ENCODE measurements at places on chromosomes 5 and 9.

- no peak for DNase-seq
These were observed 145.3 kb downstream of the MACROH2A1 start for GRCh38 chr5:135253601-135254178.

- no peak for DNase-seq
These were observed 147.2 kb downstream of the PRELID2 start for GRCh38 chr5:145687943-145688342.

DNA sequence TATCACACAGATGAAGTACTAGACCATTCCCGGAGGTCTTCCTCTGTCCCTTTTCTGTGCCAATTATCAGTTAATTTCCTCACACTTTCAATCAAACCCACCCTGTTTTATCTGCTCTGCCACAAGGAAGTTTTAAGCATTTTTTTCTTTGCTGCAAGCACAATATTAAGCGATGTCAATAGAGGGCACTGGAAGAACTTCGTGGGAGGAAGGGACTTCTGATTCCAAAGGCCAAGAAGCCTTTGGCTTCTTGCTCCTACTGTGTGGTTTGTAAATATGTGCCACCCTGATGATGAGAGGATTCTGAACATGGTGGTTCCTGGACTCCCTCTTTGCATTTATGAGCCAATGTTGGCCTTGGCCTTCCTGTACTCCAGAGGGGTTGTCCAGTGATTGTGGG, 1712.5 kb upstream of the C9orf72 start:
- DNase-seq = no peak

DNA sequence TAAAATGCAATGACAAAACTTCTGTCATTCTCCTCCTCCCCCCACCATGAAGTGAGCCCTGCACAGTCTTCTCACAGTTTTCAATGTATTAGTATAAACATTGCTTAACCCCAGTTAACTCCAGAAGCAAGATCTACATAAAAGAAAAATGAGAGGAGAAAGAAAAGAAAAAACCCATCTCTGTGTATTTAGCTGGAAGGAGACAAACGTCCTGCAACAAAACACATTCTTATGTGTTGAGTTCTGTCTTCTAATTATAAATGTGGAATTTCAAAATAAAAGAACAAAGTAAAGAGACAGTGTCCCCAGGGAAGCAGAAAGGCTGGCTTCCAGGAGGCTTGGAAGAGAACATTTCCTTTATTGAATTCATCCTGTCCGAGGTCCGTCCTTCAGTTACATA, 491.9 kb upstream of the TUSC1 start:
- DNase-seq = no peak

DNA sequence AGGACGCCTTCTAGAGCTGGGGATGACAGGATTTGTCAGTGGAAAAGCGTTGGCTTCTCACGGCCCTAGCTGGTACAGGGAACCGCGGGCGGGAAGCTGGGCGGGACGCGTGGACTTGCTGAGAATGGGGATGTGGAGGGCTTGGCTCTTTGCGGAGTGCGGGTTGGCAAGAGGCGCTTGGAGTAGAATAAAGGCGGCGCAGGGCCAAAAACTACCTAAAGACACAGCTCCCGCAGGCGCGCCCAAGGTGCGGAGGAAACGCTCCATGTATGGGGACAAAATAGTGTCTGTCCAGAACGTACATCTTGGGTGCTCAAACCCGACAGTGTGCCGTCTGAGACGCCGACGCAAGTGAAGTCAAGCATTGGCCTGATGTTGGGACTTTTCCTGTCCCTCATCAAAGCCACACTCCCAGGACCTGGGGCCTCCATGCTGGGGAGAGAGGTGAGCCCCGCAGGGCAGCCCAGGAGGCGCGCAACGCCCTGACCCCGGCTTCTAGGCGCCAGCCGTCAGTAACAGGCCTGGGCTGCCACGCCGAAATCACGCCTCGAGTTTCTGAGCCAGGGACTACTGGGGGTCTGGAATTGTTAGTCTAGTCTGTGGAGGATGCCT, 1.6 kb upstream of the NKX2-5 start:
- DNase-seq = no peak

- DNase-seq = no peak
These were observed 332.4 kb upstream of the CD180 start for GRCh38 chr5:67528953-67529352.

DNA sequence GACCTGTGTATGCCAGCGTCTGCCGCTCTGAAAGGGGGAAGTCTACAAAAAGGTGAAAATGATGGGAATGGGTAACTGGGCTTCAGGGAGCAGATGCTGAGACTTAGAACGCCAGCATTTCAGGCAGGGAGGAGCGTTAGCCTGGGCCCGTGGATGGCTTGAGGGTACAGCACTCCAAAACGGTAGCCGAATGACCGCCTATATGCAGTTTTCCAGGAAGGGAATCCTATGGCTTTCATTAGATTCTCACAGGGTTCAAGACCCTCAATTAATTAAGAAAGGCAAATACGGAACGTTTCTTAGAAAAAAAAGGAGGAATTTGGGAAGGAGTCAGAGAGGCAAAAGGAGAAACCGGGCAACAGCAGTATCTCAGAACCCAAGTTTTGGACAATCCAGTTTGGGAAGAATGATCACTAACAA, 639 bp downstream of the AMACR start:
- DNase-seq = no peak

GRCh38 chr5:142601432-142601831, 84.5 kb downstream of the FGF1 start:
- DNase-seq = no peak

DNA sequence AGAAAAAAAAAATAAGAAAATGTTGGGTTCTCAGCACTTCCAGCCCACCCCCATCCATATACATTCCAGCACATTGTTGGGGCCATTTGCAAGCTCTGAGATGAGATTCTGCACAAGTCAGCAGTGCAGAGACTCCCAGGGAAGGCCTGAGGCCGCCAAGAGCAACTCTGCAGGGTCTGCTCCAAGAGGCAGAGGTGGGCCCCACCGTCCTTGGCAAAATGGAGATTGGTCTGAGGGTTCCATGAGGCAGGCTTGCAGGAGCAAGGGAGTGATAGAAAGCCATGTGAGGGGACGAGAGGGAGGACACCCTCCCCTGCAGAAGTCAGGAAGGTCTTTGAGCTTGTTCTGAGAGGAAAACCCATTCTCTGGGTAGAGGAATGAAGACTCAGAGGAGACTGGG, 51.9 kb upstream of the SAP30L start:
- DNase-seq = no peak
